Body of pancreas (tissue), 4 donors: ENCODE measurements at places on chromosomes 3 and 15. TPM values are rescaled to one million over a fixed set of nuclear protein-coding genes. Genes with fewer than 3 reads are reported as not detected.

DNA sequence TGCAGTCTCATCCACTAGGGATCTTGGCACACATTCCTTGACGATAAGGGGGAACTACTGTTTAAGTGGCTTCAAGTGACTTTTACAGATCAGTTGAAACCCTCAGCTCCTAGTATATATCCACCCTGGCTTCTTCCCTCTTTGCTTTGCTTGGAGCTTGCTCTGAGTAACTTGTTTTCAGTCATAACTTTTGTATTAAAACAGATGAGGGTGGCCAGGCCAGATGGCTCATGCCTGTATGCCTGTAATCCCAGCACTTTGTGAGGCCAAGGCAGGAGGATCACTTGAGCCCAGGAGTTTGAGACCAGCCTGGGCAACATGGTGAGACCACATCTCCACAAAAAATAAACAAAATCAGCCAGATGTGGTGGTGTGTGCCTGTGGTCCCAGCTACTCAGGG is 42.4 kb downstream of the EOMES start:
- H3K27me3 ChIP-seq = no peaks in the 10 kb centered on the region
- no peak overlapping the region for H3K4me3 ChIP-seq
- DNase-seq = no peak
- H3K4me1 ChIP-seq = peaks cover 11% of the 10 kb centered on the region
- no peaks in the 10 kb centered on the region for H3K36me3 ChIP-seq

DNA sequence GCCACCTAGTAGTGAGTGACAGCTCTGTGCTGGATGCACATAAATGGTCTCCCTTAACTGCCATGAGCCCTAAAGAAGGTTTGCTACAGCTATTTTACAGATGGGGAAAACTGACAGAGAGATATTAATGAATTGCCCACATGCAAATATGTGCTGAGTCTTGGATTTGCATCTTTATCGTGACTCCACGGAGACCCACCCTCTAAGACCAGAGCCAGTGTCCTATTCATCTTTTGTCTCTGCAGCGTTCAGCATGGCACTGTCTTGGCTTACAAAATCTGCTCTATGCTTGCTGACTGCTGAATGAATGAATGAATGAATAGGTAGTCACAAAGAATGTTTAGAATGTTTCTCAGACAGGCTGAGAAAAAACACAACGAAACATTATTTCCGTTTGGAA is 48.3 kb downstream of the BTD start:
- H3K4me1 ChIP-seq = peaks cover 35% of the 10 kb centered on the region
- H3K27ac ChIP-seq = no peak overlapping the region
- DNase-seq = no peak
- no peaks in the 10 kb centered on the region for H3K27me3 ChIP-seq
- H3K4me3 ChIP-seq = no peak overlapping the region

DNA sequence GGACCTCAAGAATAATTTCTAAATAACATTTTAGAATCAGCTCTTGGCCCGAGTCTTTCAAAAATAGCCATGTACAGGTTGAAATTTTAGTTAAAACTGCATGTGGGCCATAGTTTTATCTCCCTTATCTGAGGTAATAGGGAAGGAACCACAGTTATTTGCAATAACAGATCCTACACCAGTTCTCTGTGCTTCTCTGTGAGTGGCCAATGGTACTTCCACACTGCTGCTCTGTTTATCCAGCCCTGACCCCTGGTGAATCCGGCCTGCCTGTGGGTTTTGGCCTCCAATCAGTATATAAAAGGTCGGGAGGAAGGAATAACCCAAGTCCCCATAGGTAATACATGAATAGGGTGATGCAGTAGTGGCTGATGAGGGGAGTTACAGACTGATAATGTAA is 48.0 kb upstream of the TNIK start:
- no peaks in the 10 kb centered on the region for H3K36me3 ChIP-seq
- no peaks in the 10 kb centered on the region for H3K27me3 ChIP-seq
- no peaks in the 10 kb centered on the region for H3K4me1 ChIP-seq
- H3K27ac ChIP-seq = no peak overlapping the region
- no peak for DNase-seq

Gene DUOXA2
- total RNA-seq = not detected

GRCh38 chr15:33021806-33022389 is 172.6 kb downstream of the FMN1 start:
- H3K27ac ChIP-seq = no peak overlapping the region
- H3K36me3 ChIP-seq = no peaks in the 10 kb centered on the region
- no peaks in the 10 kb centered on the region for H3K27me3 ChIP-seq
- peaks cover 5% of the 10 kb centered on the region for H3K4me1 ChIP-seq
- no peak for DNase-seq

- H3K27ac ChIP-seq = no peak overlapping the region
- H3K4me1 ChIP-seq = no peaks in the 10 kb centered on the region
- H3K27me3 ChIP-seq = no peaks in the 10 kb centered on the region
- DNase-seq = no peak
- H3K36me3 ChIP-seq = no peaks in the 10 kb centered on the region
- no peak overlapping the region for H3K4me3 ChIP-seq
Measured at GRCh38 chr3:60720736-60721135, 530.5 kb downstream of the FHIT start.

Gene LRRC34
- not detected for total RNA-seq

GRCh38 chr15:66703540-66703941 is 1.5 kb downstream of the SMAD6 start:
- peaks cover 60% of the 10 kb centered on the region for H3K4me1 ChIP-seq
- H3K36me3 ChIP-seq = no peaks in the 10 kb centered on the region
- H3K27ac ChIP-seq = peak overlapping the region; percentile 30
- no peaks in the 10 kb centered on the region for H3K27me3 ChIP-seq

Gene KIF15
- 0.78 TPM for total RNA-seq

Gene BNC1
- total RNA-seq = 0.26 TPM

Gene ABHD17C
- total RNA-seq = 3.6 TPM

GRCh38 chr15:80246425-80246894 is 5.6 kb downstream of the CTXND1 start:
- no peak overlapping the region for H3K27ac ChIP-seq
- peak; percentile 22 for DNase-seq
- peaks cover 16% of the 10 kb centered on the region for H3K4me1 ChIP-seq
- no peaks in the 10 kb centered on the region for H3K36me3 ChIP-seq

DNA sequence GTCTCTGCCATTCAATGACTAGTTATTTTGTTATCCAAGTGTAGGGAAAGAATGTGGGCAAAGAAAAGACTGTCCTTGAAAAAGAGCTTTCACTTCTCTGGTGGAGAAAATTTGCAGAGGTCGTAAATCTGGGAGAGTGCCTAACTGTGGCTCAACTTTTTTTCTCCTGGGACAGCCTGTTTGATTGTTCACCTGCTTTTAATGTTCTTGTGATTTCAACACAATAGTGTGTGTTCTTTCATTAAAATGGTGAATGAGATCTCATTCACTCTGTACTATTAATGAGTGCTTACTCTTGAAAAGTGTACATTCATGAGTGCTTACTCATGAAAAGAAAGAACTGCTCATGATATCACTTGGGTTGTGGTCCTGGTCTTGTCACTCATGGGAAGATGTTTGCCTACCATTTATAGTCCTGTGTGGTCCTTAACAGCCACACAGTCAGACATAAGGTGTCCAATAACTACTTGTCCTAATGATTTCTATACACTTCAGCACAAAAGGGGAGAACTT is 567.3 kb downstream of the GRM7 start:
- no peaks in the 10 kb centered on the region for H3K27me3 ChIP-seq
- DNase-seq = no peak
- no peak overlapping the region for H3K27ac ChIP-seq
- H3K4me3 ChIP-seq = no peak overlapping the region

DNA sequence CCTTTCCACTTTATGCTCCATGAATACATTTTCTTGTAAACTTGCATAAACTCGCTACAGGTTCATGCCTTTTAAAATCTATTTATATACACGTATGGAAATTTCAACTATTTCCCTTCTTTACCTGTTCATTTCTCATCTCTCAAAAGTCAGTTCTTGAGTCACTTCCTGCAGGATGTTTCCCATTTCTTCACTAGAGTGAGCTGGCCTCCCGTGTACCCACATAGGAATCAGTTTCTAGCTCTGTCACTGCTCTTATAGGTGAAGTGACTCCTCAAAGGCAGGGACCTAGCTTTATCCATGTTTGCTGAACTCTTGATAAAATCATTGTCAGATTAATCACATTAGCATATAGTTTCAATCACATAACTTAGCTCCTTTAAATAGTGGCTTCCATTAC is 259.7 kb downstream of the EPHA3 start:
- H3K27ac ChIP-seq = no peak overlapping the region
- no peak overlapping the region for H3K4me3 ChIP-seq
- no peaks in the 10 kb centered on the region for H3K4me1 ChIP-seq
- no peaks in the 10 kb centered on the region for H3K36me3 ChIP-seq
- no peak for DNase-seq

Gene KCNMB3
- 8.2 TPM for total RNA-seq

DNA sequence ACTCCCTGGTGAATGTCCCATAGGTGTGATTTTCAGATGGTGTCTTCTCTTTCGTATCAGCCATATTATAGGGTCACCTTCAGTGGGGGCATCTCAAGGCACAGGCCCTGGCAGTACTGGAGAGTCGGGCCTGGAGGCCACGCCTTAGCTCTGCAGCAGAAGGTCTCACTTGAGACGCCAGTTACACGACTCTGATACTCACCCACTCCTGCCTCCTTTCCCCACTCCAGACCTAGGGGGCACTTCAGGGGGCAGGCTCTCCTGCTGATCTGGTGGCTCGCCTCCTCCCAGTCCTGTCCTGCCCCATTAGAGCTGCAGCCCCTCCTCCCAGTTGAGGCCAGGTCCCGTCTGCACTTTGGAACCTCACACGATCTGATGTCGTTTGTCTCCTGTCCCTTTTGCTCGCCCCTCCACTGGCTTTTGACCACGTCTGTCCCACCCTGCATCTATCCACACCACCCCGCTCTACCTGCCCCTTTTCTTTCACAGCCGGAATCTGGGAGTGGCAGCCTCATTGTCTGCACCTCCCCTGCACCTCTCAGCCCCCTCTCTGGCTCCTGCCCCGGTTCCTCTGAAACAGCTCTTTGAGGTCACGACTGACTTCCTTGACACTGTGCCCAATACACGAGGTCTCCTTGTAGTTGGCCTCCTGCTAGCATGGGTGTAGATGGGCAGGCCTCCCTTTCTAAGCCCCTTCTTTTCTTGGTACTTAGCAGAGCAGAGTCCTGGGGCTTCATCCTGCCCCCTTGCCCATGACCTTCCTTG is 181.9 kb downstream of the NSMCE3 start:
- H3K4me1 ChIP-seq = no peaks in the 10 kb centered on the region
- no peak overlapping the region for H3K27ac ChIP-seq
- H3K36me3 ChIP-seq = no peaks in the 10 kb centered on the region
- H3K4me3 ChIP-seq = no peak overlapping the region
- DNase-seq = no peak
- H3K27me3 ChIP-seq = no peaks in the 10 kb centered on the region

- H3K27me3 ChIP-seq = no peaks in the 10 kb centered on the region
- H3K4me1 ChIP-seq = peaks cover 27% of the 10 kb centered on the region
- no peak for DNase-seq
Measured at GRCh38 chr3:172260381-172260780, 187.9 kb downstream of the GHSR start.
